Neuronal stem cell (in vitro differentiated cells): ENCODE measurements at places on chromosomes 7 and 10.

DNA sequence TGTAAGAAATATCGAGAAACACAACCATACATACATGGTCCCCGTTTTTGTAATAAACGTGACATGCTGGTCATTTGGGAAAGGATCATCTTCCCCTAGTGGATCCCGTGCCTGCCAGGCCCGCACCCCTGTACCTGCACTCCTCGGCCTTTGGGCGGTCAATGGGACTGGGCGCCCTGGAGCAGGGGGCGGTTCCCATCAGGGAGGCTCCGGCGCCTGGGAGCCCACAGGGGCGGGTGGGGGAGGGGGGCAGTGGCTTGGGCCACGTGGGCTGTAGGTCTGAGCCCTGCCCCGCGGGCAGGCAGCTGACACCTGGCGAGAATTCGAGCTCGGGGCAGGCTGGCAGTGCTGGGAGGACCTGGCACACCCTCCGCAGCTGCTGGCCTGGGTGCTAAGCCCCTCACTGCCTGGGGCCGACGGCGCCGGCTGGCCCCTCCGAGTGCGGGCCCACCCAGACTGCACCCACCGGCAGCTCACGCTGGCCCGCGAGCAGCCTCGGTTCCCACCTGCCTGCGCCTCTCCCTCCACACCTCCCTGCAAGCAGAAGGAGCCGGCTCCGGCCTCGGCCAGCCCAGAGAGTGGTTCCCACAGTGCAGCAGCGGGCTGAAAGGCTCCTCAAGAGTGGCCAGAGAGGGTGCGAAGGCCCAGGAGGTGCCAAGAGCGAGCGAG, 361.6 kb upstream of the GRM3 start:
- no peak for DNase-seq

- DNase-seq: no peak
Measured at GRCh38 chr7:100472854-100473499, 6.0 kb downstream of the TSC22D4 start.

DNA sequence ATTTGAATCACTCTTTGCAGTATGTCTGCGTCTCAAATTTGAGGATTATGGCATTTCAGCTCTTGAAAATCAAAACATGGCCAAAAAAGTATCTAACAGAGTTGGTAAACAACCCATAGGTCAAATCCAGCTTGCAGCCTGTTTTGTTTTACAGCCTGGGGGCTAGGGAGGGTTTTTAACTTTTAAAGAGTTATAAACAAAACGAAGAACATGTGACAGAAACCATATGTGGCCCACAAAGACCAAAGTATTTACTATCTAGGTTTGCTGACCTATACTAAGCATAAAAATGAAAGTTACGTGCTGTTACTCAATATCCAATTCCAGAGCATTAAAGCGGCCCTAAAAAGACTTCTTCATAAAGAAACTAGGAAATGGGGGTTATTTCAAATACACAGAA, 55.5 kb upstream of the STARD3NL start:
- DNase-seq: no peak

- DNase-seq: no peak
Measured at GRCh38 chr10:121511943-121512342, 86.3 kb downstream of the FGFR2 start.

DNA sequence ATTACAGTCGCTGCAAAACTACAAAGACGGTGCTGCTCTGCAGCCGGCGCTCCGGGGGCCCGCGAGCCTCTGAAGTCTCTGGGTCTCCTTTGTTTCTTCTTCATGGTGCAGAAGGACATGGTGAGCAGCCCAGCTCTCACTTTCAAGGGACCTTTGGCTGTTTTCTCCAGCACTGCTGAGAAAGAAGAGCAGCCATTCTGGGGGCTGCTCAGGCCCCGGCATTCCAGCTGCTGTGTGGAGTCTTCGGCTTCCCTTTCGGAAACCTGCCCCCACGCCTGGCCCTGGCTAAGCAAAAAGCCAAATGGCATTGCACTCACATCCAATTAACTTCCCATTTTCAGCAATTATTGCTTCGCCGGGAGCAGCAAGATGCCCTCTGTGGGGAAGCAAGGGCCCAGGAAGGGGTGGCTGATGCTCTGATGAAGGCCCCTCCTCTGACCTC, 555.7 kb downstream of the PTPRN2 start:
- no peak for DNase-seq

- DNase-seq: no peak
Measured at GRCh38 chr7:29328811-29329210, 134.2 kb downstream of the CHN2 start.

GRCh38 chr7:64882341-64883112, 20.5 kb upstream of the ZNF273 start:
- DNase-seq: no peak

- no peak for DNase-seq
Measured at GRCh38 chr10:20769481-20769880, 127.6 kb downstream of the NEBL start.

- DNase-seq: no peak
Measured at GRCh38 chr7:95209276-95209675, 115.1 kb downstream of the PON1 start.

- no peak for DNase-seq
Measured at GRCh38 chr7:31111109-31111451, 59.0 kb downstream of the ADCYAP1R1 start.

GRCh38 chr10:24744946-24745345, 21.3 kb upstream of the ARHGAP21 start:
- DNase-seq: no peak

DNA sequence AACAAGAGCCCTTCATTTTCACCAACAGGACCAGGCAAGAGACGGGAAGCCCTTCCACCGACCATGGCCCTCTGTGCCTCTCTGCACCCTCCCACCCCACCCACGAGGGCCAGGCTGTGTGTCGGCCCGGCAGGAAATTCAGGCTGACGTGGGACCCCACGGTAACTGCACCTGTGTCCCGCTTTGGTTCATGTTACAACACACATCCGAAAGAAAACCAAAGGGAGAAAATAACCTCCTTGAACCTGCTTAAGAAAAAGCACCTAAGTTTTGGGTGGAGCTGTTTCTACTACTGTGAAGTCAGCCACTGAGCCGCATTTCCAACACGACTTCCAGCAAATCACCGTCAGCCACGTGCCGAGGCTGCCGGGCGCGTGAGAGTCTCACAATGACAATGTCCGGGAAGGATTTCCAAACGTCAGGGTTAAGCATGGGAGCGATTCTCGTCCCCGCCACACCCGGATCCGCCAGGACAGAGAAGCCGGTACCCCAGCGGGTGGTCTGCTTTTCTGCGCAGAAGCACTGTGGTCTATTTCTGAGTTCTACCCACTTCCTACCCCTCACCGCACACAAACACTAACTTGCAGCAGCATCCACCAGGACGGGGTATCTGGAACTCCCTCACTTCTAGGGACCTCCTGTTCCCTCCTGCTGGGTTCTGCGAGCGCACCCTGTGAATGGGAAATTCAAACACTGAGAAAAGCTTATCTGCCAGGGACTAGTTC, 36.6 kb downstream of the AMZ1 start:
- no peak for DNase-seq

DNA sequence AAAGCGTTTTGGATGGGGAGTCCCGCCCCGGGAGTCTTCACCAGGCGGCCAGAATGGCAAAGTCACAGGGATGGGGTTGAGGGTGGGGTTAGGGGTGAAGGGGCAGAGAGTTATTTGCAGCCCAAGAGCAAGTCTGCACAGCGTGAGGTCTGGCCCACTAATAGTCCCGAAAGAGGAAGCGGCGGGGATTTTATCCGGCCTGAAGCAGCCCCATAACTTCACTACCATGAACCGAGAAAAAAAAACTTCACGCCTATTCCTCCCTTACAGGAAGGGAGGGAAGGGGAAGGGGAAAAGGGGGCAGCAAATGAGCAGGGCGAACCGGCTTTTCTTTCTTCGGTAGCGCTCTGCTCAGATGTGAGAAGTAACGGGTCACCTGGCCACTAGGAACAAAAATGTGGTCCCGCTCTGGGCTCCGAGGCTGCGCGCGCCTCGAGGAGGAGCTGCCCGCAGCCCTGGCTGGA, 712 bp downstream of the ITPRIP start:
- no peak for DNase-seq

GRCh38 chr10:78292250-78292981, 258.8 kb downstream of the RPS24 start:
- DNase-seq: no peak

DNA sequence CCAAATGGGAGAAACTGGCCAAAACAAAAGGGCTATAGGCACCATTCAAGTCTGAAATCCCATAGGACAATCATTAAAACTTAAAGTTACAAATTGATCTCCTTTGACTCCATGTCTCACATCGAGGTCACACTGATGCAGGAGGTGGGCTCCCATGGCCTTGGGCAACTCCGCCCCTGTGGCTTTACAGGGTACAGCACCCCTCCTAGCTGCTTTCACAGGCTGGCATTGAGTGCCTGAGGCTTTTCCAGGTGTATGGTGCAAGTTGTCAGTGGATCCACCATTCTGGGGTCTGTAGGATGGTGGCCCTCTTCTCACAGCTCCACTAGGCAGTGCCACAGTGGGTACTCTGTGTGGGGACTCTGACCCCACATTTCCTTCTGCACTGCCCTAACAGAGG, 662.1 kb downstream of the XPNPEP1 start:
- DNase-seq: no peak

GRCh38 chr7:39073432-39073831, 95.7 kb downstream of the POU6F2 start:
- peak; percentile 50 for DNase-seq

DNA sequence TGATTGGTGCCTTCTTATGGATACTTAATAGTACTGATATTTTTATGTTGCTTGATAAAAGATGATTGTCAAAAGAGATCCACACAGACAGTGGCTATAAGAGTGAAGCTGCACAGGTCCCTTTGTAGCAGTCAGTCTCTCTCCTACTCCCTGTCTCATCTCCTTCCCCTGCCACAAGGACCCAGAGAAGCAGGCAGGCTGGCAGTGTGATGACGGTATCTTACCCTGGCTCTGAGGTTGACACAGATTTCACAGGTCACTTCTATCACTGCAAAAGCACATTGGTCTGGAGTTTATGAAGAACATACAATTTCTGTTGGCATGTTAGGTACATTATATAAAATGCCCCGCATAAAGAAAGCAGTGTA, 64.4 kb upstream of the AHR start:
- DNase-seq: no peak

DNA sequence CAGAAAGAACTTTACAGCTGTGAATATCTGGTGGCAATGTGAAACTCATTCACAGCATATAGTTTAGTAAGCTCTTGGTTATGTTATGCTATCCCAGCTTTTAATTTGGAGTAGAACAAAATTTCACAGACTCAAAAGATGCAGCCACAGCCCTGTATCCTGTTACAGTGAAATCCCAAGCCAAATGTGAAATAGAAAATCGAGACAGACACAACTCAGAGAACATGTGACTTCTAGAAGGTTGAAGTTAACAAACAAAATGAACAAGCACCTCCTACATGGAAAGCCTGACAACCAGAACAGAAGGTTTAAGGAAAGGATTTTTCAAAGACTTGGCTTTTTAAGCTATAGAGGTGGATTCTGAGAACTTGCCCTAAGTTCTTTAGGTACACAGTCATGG, 39.6 kb downstream of the JAZF1 start:
- DNase-seq: no peak

DNA sequence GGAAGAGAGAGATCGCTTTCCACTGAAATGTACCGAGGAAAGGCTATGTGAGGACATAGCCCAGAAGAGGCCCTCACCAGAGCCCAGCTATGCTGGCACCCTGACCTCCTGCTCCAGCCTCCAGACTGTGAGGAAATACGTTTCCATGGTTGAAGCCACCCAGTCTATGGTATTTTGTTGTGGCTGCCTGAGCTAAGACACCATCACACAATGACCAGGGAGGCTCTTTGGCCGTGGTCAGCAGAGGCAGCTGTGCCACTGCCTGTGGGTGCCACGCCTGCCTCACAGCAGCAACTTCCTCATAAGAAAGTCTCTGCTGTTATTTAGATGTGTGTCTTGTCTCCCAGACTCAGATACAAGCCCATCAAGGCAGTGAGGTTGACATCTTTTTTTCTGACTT, 182.7 kb upstream of the PLXNA4 start:
- no peak for DNase-seq

- DNase-seq: no peak
Measured at GRCh38 chr10:62196528-62196927, 72.1 kb downstream of the RTKN2 start.
